ENCODE measurements at places on chromosomes 7 and 10.

GRCh38 chr10:104895981-104896380 lies 254.9 kb downstream of the SORCS3 start:
- DNase-seq, result no peak

DNA sequence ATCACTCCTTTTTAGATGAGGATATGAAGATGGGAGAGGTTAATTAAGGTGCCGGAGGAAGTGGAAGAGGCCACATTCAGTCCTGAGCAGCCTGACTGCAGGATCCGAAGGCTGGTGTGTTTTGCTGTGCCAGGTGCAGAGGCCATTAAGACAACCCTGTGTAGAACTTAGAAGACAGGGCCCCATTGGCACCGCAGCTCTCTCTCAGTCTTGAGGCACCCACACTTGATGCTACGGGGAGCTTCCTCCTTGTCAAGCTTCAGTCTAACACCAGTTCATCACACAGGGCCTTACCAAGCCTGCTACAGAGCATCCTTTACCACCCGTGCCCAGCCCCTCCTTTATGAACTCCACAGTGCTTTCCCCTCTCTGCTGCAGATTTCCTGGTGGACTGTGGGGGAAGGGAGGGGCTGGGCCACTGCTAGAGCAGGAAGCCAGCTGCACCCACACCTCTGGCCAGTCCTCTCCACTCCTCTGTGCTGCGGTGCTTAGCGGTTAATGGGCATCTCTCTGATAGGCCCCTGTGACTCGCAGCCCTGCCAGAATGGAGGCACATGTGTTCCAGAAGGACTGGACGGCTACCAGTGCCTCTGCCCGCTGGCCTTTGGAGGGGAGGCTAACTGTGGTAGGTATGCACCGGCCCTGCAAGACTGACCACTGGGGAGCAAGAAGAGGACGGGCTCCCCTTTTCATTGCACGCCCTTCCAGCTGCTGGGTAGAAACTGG lies 45.5 kb downstream of the VWA2 start:
- DNase-seq, result no peak

GRCh38 chr7:134703241-134703594 lies 56.6 kb downstream of the BPGM start:
- no peak for DNase-seq

DNA sequence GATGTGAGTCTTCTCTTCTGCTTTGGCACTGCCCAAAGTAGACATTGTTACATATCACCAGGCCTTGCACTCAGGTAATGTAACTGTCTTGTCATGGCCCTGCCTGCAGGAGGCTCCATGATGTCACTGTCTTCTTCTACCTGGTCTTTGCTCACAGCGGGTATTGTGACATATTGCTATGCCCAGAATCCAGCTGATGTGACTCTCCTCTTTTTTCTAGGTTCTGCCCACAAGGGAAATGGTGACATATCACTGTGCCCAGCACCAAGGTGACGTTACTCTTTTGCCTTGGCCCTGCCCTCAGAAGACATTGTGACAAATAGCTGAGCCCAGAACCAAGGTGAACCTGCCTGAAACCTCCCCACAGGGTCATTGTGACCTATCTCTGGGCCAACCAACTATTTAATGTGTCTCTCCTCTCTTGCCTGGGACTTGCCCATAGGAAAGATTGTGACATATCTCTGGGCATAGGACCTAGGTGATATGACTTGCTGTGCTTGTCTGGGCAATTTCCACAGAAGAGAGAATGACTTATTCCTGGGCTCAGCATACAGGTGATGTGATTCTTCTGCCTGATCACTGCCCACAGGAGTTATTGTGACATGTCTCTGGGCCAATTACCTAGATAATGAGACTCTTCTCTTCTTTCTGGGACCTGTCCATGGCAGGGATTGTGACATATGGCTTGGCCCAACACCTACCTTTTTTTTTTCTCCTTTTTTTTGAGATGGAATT lies 26.5 kb upstream of the ZNF107 start:
- DNase-seq, result no peak

- no peak for DNase-seq
These were observed 17.2 kb downstream of the INHBA start for GRCh38 chr7:41685684-41686083.

DNA sequence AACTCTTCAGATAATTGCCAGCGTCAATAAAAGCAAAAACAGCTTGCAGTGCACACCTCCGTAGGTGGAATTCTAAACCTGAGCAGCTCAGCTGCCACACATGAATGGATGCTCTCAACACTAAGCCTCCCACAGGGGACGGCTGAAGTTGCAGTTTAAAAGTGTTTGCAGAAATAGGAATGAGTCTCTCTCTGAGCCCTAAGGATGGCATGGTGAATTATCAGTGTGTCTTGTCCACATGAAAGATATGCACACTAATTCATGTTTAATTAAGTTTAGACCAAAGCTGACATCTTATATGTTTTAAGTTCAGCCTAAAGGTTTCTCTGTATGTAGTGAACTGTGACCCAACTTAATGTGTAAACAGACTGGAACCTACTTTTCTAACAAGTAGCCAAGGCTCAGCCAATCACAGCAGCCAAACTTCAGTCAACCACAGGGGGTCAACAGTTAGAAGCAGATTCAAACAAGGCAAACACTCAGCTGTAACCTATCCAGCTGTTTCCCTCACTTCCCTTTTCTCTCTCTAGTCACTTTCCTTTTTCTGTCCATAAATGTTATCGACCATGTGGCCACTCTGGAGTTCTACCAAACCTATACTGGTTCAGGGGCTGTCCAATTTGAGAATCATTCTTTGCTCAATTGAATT lies 38.1 kb downstream of the CTTNBP2 start:
- no peak for DNase-seq

All from AG04449 (cell line).